ENCODE measurements at places on chromosomes 1 and 21. TPM values are rescaled to one million over a fixed set of nuclear protein-coding genes. Genes with fewer than 3 reads are reported as not detected.

TCEA3 gene
- 1.7 TPM for total RNA-seq

HSD3B1 gene
- total RNA-seq = not detected

DNA sequence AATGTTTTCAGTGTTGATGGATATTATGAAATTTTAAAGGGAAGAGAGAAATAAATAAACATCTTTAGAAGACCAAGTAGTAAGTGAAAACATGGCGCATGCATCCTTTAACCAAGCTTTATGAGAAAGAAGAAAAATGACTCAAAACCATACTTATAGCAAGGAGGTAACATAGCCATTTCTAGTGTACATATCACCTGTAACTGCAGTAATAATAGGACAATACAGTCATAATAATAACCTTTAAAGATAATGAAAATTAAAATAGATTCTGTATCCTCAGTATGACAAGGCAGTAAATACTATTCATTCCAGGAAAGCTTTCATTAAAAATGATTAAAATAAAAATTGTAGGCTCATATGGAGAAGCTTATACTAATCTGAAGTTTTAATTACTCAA, 141.2 kb downstream of the COL24A1 start:
- no peak overlapping the region for H3K4me3 ChIP-seq
- no peaks in the 10 kb centered on the region for H3K4me1 ChIP-seq
- H3K27me3 ChIP-seq = no peaks in the 10 kb centered on the region
- no peak for DNase-seq
- no peak overlapping the region for H3K27ac ChIP-seq

DNA sequence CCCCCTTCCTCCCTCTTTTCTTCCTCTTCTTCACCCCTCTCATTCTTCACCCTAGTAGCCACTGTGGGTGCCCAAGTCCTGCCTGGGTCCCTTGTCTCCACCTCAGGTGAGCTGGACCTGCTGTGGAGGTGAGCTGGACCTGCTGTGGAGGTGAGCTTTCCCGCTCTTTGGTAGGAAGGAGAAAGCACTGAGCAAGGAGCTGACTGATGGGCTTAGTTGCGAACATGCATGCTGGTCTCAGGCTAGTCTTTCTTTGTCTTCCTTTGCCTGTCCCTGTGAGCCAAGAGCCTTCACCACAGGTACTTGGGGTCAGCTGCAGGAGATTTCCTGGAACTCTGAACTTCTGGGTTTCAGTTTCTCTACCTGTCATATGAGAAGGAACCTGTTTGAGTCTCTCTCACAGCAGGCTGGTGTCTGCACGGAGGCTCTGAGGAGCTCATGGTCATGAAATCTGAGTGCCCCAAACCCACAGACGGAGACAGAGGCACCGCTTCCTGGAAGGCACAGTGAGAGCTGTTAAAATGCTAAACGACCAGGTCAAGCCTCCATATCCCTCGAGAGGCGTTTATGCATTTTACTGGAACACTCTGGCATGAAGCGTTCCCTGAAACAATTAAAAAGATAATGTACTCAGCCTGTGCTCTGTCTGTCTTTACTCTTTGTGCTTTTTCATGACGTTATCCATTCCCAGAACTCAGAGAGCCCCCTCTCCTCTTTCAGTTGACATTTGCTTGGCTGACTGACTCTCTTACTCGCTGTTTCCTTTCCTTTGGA, 69.5 kb downstream of the RHOU start:
- H3K4me3 ChIP-seq = peak overlapping the region; percentile 53
- H3K36me3 ChIP-seq = peaks cover 4% of the 10 kb centered on the region
- peaks cover 53% of the 10 kb centered on the region for H3K4me1 ChIP-seq
- peak; percentile 74 for DNase-seq
- H3K27ac ChIP-seq = peak overlapping the region; percentile 87

GRCh38 chr1:60431593-60431992, 358.0 kb upstream of the C1orf87 start:
- H3K27me3 ChIP-seq = no peaks in the 10 kb centered on the region
- H3K27ac ChIP-seq = no peak overlapping the region
- DNase-seq = no peak
- H3K4me3 ChIP-seq = no peak overlapping the region
- no peaks in the 10 kb centered on the region for H3K4me1 ChIP-seq

DNA sequence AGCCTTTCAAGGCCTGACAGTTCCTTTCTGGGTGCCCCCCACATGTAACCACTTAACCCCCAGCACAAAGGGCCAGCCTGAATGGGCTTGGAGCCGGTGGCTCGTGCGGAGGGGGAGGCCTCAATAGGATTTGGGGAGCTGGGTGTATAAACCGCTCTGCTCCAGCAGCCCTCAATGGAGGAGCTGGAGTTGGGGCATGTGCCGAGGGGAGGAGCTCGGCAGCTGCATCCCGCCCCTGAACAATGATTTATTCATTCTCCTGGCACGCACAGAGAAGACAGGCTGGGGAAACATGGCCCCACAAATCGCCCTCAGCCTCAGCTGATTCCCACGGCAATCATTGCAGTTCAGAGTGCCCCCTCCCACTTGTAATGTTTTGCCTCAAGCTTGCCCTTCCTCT, 6.9 kb upstream of the C1orf216 start:
- H3K27me3 ChIP-seq = no peaks in the 10 kb centered on the region
- H3K36me3 ChIP-seq = peaks cover 12% of the 10 kb centered on the region
- H3K27ac ChIP-seq = no peak overlapping the region
- DNase-seq = no peak
- H3K4me1 ChIP-seq = no peaks in the 10 kb centered on the region

- H3K4me3 ChIP-seq = no peak overlapping the region
- no peak overlapping the region for H3K27ac ChIP-seq
- no peaks in the 10 kb centered on the region for H3K4me1 ChIP-seq
Observed at GRCh38 chr1:20234788-20235535, 48.6 kb upstream of the PLA2G2C start.

GRCh38 chr21:45593162-45594022, 50.1 kb upstream of the PCBP3 start:
- H3K27ac ChIP-seq = no peak overlapping the region
- peaks cover 15% of the 10 kb centered on the region for H3K4me1 ChIP-seq
- peaks cover 9% of the 10 kb centered on the region for H3K27me3 ChIP-seq
- H3K4me3 ChIP-seq = no peak overlapping the region
- no peak for DNase-seq

Measured in activated CD4-positive, alpha-beta memory T cell treated with anti-CD3 and anti-CD28 coated beads, Interleukin-2, amount 10 ng/mL, durations not matched to agents 7 days and 5 days (primary cell).